ENCODE measurements at places on chromosomes 12 and 14.

GRCh38 chr12:40049268-40049667 lies 56.6 kb downstream of the SLC2A13 start:
- H3K36me3 ChIP-seq, result peaks cover 1% of the 10 kb centered on the region
- no peak overlapping the region for H3K4me3 ChIP-seq
- DNase-seq, result no peak
- H3K27ac ChIP-seq, result no peak overlapping the region
- H3K27me3 ChIP-seq, result no peaks in the 10 kb centered on the region

GRCh38 chr12:132505105-132505851 lies 15.3 kb downstream of the FBRSL1 start:
- H3K27ac ChIP-seq, result peak overlapping the region; percentile 71
- H3K4me1 ChIP-seq, result peaks cover 17% of the 10 kb centered on the region
- H3K36me3 ChIP-seq, result no peaks in the 10 kb centered on the region
- DNase-seq, result no peak

GRCh38 chr12:75560167-75560566 lies 48.8 kb upstream of the KRR1 start:
- no peaks in the 10 kb centered on the region for H3K36me3 ChIP-seq
- no peak overlapping the region for H3K27ac ChIP-seq
- H3K4me1 ChIP-seq, result peaks cover 9% of the 10 kb centered on the region
- DNase-seq, result no peak

DNA sequence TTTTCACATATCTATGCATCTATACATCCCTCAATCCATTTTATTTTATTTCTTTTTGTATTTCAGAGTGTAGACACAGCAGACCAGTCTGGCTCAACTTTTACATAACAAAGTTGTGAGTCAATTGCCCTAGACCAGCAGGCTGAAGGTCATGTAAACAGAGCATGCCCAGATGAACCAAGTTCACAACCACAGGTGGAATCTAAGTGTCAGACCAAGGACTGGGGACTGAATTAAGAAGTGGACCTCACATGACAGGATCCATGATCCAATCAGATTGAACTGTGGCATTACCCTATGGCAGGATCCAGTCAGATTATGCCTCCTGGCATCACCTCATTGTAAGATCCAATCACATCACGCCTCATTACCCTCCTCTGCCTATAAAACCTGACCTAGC lies 455.8 kb downstream of the SOX5 start:
- no peaks in the 10 kb centered on the region for H3K27me3 ChIP-seq
- no peaks in the 10 kb centered on the region for H3K36me3 ChIP-seq
- no peak for DNase-seq
- no peak overlapping the region for H3K4me3 ChIP-seq
- H3K27ac ChIP-seq, result no peak overlapping the region
- no peaks in the 10 kb centered on the region for H3K4me1 ChIP-seq

DNA sequence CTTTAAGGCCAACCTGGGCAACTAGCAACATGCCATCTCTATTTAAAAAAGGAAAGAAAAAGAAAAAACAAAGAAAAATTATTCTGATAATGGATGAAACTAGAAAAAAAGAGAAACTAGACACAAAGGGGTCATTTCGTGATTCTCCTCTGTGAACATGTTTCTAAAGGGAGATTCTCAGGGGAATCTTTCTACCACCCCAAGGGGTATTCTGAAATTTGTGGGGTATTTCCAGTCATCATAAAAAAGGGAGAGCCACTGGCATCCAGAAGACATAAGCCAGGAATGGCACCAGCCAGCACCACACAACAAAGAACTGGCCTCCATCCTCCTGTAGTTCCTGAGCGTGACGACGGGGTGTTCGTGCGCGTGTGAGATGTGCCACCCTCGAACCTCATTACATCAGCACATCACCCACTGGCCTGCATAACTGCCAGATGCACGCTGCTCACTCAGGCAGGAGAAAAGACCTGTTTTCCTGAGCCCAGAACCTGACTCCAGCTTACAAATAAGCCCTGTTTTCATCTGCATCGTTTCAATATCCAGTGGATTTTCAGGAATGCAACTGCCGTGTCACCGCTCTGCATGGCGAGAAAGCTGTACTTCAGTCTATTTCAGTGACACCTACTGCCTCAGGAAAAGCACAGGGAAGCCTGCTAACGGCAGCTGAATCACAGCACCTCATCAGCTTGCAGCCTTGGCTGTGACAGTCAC lies 23.9 kb downstream of the STX2 start:
- peaks cover 11% of the 10 kb centered on the region for H3K36me3 ChIP-seq
- peaks cover 8% of the 10 kb centered on the region for H3K4me1 ChIP-seq
- no peak overlapping the region for H3K27ac ChIP-seq
- no peak for DNase-seq

GRCh38 chr14:63448841-63449240 lies 94.3 kb downstream of the PPP2R5E start:
- H3K36me3 ChIP-seq, result peaks cover 34% of the 10 kb centered on the region
- H3K27me3 ChIP-seq, result no peaks in the 10 kb centered on the region
- H3K4me1 ChIP-seq, result peaks cover 4% of the 10 kb centered on the region
- no peak overlapping the region for H3K27ac ChIP-seq
- no peak for DNase-seq

- H3K36me3 ChIP-seq, result no peaks in the 10 kb centered on the region
- no peak for DNase-seq
- H3K4me3 ChIP-seq, result no peak overlapping the region
- no peaks in the 10 kb centered on the region for H3K27me3 ChIP-seq
- H3K4me1 ChIP-seq, result no peaks in the 10 kb centered on the region
Measured at GRCh38 chr14:80136358-80136757, 74.9 kb downstream of the DIO2 start.

GRCh38 chr14:59827401-59827800 lies 43.2 kb downstream of the RTN1 start:
- H3K27ac ChIP-seq, result no peak overlapping the region
- no peak for DNase-seq
- no peaks in the 10 kb centered on the region for H3K4me1 ChIP-seq
- H3K36me3 ChIP-seq, result no peaks in the 10 kb centered on the region
- no peak overlapping the region for H3K4me3 ChIP-seq

- H3K4me1 ChIP-seq, result peaks cover 15% of the 10 kb centered on the region
- H3K27ac ChIP-seq, result peak overlapping the region; percentile 31
- peaks cover 5% of the 10 kb centered on the region for H3K36me3 ChIP-seq
- peak overlapping the region; percentile 40 for H3K4me3 ChIP-seq
- H3K27me3 ChIP-seq, result peaks cover 23% of the 10 kb centered on the region
Measured at GRCh38 chr12:124754949-124755800, 108.5 kb downstream of the SCARB1 start.

DNA sequence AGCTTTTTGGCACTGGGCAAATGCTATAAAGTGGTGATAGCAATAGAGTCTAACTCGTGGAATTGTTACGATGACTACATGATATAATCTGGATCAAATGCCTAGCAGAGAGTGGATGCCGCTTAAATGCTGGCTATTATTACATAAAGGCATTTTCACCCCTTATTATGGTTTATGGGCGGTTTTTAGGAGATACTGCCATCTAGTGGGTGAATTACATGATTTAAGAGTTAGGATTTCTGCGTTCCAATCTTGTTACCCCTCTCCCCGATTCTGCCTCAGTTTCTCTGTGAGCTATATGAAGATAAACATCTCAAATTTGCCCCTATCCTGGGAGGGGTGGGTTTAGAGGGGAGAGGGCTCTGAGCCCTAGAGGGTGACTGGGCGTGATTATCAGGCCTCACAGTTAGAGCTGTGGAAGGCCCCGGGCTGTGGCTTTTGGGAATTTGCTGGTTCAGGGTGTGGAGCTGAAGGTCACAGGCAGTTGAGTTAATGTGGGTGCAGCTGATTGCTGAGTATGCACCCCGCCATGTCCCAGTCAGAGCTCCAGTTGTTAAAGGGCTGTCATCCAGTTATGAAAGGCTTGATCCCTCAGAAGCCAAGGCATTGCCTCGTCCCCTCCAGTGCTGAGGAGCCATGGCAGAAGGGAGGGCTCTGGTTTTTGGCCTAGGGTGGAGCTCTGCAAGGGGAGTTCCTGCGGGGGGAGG lies 14.4 kb downstream of the CLSTN3 start:
- no peak overlapping the region for H3K27ac ChIP-seq
- no peak for DNase-seq
- H3K4me1 ChIP-seq, result peaks cover 17% of the 10 kb centered on the region
- H3K27me3 ChIP-seq, result no peaks in the 10 kb centered on the region
- H3K36me3 ChIP-seq, result peaks cover 43% of the 10 kb centered on the region

- H3K4me1 ChIP-seq, result peaks cover 15% of the 10 kb centered on the region
- no peaks in the 10 kb centered on the region for H3K36me3 ChIP-seq
- H3K27ac ChIP-seq, result no peak overlapping the region
Measured at GRCh38 chr14:105332350-105332874, 17.9 kb downstream of the PACS2 start.

- peaks cover 28% of the 10 kb centered on the region for H3K4me1 ChIP-seq
- H3K4me3 ChIP-seq, result no peak overlapping the region
- no peak overlapping the region for H3K27ac ChIP-seq
- peaks cover 15% of the 10 kb centered on the region for H3K36me3 ChIP-seq
Measured at GRCh38 chr12:30691122-30691879, 4.4 kb downstream of the IPO8 start.

DNA sequence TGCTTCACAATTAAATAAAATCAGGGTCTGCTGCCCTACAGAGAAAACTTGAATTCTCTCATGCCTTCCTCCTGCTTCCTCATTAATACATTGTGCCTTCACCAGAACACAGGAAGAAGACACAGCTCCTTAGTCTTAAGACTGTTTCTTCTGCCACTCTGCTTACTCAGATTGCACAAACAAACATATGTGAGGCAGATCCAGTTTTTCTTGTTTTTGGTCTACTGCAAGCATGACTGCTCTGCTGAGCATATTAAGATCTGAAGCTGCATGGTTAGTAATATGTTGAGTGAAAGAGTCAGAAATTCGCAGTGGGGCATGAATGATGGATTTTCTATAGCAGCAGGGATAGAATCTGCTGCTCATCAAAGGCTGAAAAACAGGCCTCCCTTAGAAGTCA lies 321.1 kb upstream of the STXBP6 start:
- H3K4me3 ChIP-seq, result no peak overlapping the region
- H3K36me3 ChIP-seq, result no peaks in the 10 kb centered on the region
- no peaks in the 10 kb centered on the region for H3K27me3 ChIP-seq
- DNase-seq, result no peak

- H3K4me1 ChIP-seq, result peaks cover 2% of the 10 kb centered on the region
- H3K27ac ChIP-seq, result no peak overlapping the region
- no peak overlapping the region for H3K4me3 ChIP-seq
- H3K27me3 ChIP-seq, result no peaks in the 10 kb centered on the region
- H3K36me3 ChIP-seq, result peaks cover 10% of the 10 kb centered on the region
Measured at GRCh38 chr12:111643427-111643826, 42.3 kb downstream of the BRAP start.

DNA sequence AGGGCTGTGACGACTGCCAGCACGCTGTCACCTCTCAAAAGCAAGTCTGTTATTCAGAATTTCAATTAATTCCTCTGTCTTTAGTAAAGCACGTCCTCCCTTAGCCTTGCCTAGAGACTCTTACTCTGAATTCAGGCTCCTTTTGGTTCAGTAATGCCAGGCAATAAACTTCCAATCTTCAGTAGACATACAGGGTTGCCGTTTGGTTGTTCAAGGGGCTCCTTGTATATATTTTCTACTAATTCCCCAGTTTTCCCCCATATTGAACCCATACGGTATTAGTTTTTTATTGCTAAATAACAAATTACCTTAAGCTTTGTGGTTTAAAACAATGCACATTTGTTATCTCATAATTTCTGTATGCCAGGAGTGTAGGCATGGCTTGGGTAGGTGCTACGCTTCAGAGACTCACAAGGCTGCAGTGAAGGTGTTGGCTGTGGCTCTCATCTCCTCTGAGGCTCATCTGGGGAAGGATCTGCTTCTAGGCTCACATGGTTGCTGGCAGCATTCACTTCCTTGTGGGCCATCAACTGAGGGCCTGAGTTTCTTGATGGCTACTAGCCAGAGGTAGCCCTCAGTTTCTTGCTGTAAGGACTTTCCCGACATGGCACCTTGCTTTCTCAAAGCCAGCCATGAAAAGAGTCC lies 7.3 kb upstream of the CLECL1 start:
- peaks cover 26% of the 10 kb centered on the region for H3K36me3 ChIP-seq
- no peak for DNase-seq
- H3K4me1 ChIP-seq, result peaks cover 64% of the 10 kb centered on the region
- peak overlapping the region; percentile 80 for H3K27ac ChIP-seq
- H3K27me3 ChIP-seq, result no peaks in the 10 kb centered on the region

- peaks cover 1% of the 10 kb centered on the region for H3K4me1 ChIP-seq
- no peak overlapping the region for H3K27ac ChIP-seq
- H3K27me3 ChIP-seq, result peaks cover 13% of the 10 kb centered on the region
- H3K36me3 ChIP-seq, result no peaks in the 10 kb centered on the region
- H3K4me3 ChIP-seq, result no peak overlapping the region
- DNase-seq, result no peak
Measured at GRCh38 chr12:102507301-102507700, 26.9 kb upstream of the IGF1 start.

DNA sequence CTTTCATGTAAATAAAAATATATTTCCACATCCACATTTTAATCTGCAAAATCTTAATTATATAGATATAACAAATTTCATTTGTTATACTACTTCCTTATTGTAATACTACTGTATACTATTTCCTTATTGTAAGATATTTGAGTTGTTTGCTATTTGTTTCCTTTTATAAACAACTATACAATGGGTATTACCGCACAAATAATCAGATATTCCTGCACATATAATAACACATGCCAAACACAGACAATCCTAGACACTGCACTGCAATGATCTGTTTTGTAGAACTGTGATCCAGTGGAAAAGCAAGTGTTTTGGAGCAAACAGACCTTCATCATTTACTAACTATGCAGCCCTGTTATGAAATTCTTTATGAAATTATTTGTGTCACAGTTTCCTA lies 30.5 kb downstream of the PRKD1 start:
- H3K36me3 ChIP-seq, result no peaks in the 10 kb centered on the region
- no peak overlapping the region for H3K27ac ChIP-seq
- H3K4me3 ChIP-seq, result no peak overlapping the region
- no peaks in the 10 kb centered on the region for H3K27me3 ChIP-seq

GRCh38 chr14:50037240-50037639 lies 79.1 kb downstream of the VCPKMT start:
- H3K27me3 ChIP-seq, result no peaks in the 10 kb centered on the region
- peaks cover 53% of the 10 kb centered on the region for H3K4me1 ChIP-seq
- H3K36me3 ChIP-seq, result peaks cover 64% of the 10 kb centered on the region
- no peak for DNase-seq
- H3K4me3 ChIP-seq, result no peak overlapping the region
- peak overlapping the region; percentile 34 for H3K27ac ChIP-seq

DNA sequence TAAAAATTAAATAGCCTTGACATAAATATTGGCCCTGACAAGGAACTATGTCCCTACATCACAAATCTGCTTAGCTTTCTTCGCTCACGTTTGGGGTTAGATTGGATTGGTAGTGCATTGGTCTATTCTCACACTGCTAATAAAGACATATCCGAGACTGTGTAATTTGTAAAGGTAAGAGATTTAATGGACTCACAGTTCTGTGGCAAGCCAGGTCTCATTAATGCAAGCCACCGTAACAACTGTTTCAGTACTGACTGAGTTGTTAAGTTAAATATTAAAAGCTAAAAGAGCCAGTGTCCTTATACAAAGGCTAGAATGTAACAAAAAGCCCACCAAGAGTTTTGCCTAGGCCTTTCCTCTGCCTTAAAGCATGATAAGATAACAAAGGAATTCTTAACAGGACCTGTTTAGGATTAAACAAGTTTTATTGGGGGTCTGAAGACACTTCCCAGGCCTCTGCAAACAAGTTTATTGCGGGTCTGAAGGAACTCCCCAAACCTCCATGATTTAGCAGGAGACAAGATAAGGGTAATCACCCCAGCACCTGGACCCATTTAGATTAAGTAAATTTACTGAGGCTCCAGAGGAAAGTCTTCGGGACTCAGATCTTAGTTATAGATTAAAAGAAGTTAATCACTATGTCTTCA lies 88.2 kb upstream of the PTGDR start:
- no peak overlapping the region for H3K4me3 ChIP-seq
- peaks cover 50% of the 10 kb centered on the region for H3K36me3 ChIP-seq
- peaks cover 6% of the 10 kb centered on the region for H3K27me3 ChIP-seq
- DNase-seq, result no peak
- H3K4me1 ChIP-seq, result peaks cover 23% of the 10 kb centered on the region

Measured in activated naive CD8-positive, alpha-beta T cell treated with anti-CD3 and anti-CD28 coated beads, Interleukin-2, amount 10 ng/mL, durations not matched to agents 7 days and 5 days (primary cell).